NCI-H524 (cell line): ENCODE measurements at places on chromosomes 13 and 19.

GRCh38 chr19:6065685-6066374 lies 44.5 kb downstream of the RFX2 start:
- no peak for DNase-seq

DNA sequence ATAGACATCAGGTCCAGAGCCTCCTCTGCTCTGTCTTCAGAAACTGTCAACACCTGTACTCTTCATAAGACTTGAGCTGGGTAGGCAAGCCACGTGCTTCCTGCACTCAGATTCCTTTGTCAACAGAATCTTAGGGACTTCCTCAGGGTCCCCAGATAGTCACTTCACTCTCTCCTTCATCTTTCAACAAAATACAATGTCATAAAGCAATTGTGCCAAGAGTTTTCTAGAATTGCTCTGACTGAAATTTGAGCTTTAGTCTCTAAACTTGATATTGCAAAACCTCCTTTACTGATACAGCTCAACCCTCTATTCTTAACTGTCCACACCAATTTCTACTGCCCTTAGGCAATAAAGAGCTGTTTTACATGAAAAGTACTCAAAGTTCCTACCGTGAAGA lies 179.9 kb downstream of the IRS2 start:
- no peak for DNase-seq

DNA sequence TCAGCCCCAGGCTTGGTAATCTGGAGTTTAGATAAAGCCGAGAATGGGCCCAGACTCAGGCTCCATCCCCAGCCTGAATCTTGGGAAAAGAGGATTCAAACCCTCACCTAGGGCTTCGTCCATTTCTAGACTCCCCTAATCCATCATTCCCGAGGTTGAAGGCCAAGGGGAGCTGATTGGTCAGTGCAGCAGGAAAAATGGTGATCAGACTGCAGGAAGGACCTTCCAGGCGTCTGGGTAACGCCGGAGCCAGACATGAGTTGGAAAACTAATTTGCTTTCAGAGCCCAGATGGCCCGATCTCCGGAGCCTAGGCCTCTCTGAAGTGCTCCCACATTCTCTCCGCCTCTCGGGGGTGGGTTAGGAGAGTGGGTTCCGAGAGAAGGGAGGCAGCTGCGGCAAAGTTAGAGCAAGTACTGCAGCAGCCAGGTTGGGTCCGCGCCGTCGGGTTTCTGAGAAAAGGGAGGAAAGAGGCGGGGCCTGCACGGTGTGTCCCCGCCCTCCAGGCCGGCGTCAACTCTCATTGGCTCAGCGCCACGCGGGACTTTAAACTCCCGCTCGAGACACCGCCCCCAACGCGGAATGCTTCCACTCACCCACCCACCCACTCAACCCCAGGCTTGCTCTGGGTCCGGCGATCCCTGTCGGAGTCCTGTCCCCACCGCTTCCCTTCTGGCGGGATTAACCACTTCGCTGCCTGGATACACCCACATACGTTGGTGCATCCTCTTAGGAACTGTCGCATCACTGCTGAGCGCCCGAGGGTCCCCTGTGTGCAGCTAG lies 788 bp upstream of the RTBDN start:
- DNase-seq, result peak; percentile 66

DNA sequence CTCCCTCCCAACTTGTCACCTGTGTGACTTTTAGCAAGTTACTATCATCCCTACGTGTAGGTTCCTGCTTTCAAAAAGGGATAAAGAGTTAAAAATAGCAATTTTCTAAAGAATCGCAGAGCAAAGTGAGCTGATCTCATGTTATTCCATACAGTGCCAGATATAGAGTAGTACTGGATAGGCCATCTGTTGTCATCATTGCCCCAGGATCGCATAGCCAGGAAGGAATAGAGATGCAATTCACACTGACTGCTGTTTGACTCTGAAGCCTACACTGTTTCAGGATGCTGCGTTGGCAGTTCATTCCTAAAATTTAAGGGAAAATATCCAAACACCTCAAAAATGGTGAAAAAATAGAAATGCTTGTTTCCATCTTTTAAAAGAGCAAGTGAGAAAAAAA lies 138.9 kb downstream of the SHISA2 start:
- DNase-seq, result peak; percentile 29

DNA sequence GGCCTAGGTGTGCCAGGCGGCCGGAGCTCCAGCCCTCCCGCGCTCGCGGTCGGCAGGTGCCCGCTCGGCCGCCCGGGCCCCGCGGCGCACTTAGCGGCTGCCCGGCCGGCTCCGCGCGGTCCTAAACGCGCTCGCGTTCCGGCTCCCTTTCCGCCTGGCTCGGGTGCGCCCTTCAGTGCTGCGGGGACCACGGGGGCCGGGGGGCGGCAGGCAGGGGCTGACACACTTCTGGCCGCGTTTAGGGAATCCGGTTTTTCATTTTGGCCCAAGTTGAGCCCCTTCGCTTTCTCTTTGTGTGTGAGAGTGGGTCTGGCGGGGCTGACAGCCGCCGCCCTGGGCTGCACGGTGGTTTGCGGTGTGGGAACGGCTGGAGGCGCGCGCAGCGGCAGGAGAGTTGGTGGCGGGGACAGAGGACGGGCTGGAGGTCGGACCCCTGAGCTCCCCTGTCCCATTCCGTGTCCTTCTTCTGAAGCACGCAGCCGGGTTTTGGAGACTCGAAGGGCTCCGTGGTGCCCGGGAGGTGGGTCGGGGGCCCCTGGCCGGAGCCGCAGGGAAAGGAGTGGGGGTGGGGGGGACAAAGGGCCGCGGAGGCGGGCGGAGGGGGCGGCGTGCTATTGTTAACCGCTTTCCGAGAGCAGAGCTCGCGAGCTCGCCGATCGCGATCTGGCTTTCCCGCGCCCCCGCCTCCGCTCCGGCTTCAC lies 3.1 kb downstream of the FGF9 start:
- peak; percentile 59 for DNase-seq

DNA sequence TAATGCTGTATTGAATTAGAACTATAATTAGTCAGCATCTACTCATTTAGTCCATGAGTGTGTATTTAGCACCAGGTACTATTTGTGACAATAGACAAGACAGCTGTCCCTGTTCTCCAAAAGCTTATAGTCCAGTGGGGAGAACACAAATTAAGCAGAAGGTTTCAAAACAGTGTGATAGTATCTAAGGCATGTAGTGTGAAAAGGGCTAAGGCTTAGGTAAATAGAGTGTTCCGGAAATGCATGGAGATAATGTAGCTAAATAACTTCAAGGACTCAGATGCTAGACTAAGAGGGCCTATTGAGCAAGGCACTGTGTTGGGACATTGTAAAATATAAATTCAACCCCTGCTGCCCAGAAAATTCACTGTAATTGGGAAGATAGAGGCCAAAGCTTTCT lies 144.1 kb upstream of the MIR17HG start:
- no peak for DNase-seq

DNA sequence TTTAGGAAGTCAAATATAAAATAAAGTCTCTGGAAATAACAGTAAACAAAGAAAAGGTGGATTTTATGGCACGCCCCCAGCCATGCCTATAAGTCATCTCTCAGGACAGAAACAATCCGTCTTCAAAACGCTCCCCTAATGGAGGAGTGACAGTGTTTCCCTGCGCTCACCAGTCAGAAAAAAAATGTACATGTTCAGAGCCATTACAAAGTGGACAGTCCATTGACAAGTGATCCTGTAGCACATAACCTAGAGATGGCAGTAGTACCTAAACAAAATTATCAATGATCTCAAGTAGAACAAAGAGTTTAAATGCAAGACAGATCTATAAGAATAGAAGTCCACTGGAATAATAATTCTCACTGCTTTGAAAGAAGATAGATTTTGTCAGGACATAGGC lies 891.7 kb upstream of the MIR17HG start:
- DNase-seq, result no peak

GRCh38 chr19:2547033-2547680 lies 71.2 kb downstream of the GADD45B start:
- DNase-seq, result no peak

- peak; percentile 83 for DNase-seq
Measured at GRCh38 chr13:108044954-108045353, 170.4 kb downstream of the LIG4 start.

- DNase-seq, result peak; percentile 58
Measured at GRCh38 chr19:52336117-52336790, at the start of gene ZNF610. Gene ZNF610, plus strand, starts transcription at chr19:52336243. Its CDS starts 12,930 bp downstream, at chr19:52349173.

GRCh38 chr19:55206664-55207500 lies 2.4 kb downstream of the PTPRH start:
- no peak for DNase-seq

DNA sequence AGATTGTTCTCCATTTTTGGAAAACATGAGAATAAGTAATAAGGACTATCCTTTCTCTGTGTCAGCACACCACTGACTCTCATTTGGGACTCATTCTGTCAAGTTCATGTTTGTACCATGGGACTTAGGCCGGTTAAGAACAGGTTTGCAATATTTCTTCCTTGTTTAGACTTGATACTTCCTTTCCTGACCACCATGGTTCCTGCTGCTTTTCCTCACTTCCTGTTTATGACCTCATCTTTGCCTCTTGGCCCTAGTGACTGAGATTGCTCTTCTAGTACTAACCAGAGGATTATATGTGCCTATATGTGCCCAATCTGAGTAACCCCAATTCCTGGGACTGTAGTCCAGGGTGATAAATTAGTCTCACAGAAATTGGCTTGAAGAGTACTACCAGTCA lies 32.5 kb upstream of the NDFIP2 start:
- no peak for DNase-seq

- DNase-seq, result no peak
Measured at GRCh38 chr13:30341815-30342570, 34.6 kb upstream of the KATNAL1 start.
